ENCODE measurements at places on chromosomes 12 and 14. TPM values are rescaled to one million over a fixed set of nuclear protein-coding genes. Genes with fewer than 3 reads are reported as not detected.

Gene PLA2G1B
- total RNA-seq, result not detected

GRCh38 chr14:102486513-102487203, 22.9 kb downstream of the ANKRD9 start:
- DNase-seq, result no peak

GRCh38 chr14:85391892-85392291, 138.1 kb upstream of the FLRT2 start:
- no peak for DNase-seq

DNA sequence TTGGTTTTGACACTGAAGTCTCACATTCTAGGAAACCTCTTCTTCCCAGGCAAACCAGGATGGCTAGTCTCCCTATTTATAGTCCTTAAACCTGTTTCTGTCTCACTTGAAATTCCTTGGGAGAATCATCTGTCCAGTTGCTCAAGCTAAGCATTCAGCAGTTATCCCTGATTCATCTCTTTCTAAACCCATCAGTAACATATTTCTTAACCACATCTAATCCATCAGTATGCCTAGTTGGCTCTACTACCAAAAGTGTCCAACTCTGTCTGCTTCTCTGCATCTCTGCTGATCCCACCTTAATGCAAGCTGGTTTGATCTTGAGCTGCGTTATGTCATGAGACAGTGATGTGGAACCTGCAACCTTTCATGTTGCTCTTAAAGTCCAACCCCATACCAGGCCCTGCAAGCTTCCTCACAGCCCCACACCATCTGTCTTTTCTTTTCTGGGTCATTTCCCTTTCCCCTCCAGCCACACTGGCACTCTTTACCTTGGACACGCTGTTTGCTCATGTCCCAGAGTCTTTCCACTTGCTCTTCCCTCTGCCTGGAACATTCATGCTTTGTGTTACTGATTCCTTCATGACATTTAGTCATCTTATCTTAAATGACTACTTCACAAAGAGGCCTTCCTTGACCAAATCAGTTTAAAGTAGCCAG, 380.8 kb upstream of the RGS6 start:
- DNase-seq, result no peak

GRCh38 chr12:106519607-106520021, 63.2 kb upstream of the RFX4 start:
- DNase-seq, result no peak

DNA sequence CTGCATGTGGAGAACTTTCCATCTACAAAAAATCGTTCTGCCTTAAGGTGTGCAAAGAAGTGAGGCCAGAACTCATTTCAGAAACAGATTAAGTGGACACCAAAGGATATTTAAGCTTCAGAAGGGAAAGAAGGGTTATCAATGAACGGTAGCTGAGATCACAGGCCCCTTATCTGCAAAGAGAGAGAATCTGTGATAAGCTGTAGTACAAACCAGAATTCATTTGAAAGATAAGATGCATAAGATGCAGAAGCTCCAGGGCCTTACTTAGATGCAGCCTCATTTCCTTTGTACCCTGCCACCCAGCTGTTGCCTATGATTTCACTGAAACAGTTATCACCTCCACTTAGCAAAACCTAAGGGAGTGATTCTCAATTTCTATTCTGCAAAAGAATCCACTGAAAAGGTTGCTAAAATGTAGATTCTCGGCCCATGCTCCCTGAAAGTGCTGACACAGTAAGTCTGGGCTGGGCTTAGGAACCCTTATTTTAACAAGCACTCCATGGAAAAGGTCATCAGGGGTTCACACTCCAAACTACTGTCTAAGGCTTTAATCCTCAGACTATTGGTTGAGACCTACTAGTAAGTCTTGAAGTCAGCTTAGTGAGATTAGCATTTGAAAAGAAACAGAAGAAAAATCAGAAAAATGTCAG, 64.8 kb downstream of the HELB start:
- DNase-seq, result no peak

Gene HCAR2
- not detected for total RNA-seq

DNA sequence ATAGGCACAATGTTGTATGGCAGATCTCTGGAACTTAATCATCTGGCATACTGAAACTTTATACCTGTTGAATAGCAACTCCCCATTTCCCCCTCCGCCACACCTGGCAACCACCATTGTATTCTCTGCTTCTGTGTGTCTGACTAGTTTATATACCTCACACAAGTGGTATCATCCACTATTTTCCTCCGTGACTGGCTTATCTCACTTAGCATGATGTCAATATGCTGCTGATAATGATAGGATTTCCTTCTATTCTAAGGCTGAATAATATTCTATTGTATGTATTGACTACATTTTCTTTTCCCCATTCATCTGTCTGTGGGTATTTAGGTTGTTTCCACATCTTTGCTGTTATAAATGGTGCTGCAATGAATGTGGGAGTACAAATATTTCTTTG, 21.5 kb downstream of the BRMS1L start:
- no peak for DNase-seq

Gene KCNA1
- total RNA-seq, result 0.37 TPM

Gene TMEM117
- 7.3 TPM for total RNA-seq

DNA sequence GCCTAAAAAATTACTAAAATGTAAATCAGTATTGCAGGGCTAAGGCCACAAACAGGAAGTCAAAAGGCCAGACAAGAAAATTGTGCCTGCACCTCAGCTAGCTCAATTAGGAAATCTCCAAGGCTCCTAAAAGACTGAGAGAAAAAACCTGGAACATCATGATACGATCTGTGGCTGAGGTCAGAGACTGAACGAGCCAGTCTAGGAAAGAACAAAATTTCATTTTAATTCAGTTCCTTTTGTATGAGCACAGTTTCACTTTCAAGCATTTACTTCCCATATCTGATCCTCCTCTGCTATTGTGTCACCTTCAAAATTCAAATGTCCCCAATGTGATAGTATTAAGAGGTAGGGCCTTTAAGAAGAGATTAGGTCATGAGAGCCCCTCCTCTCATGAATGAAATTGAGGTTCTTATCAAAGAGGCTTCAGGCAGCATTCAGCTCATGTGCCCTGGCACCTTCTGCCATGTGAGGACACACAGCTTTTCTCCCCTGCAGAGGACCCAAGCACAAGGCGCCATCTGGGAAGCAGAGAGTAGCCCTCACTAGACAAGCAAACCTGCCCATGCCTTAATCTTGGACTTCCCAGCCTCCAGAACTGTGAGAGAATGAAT, 14.8 kb downstream of the PRKAB1 start:
- no peak for DNase-seq

DNA sequence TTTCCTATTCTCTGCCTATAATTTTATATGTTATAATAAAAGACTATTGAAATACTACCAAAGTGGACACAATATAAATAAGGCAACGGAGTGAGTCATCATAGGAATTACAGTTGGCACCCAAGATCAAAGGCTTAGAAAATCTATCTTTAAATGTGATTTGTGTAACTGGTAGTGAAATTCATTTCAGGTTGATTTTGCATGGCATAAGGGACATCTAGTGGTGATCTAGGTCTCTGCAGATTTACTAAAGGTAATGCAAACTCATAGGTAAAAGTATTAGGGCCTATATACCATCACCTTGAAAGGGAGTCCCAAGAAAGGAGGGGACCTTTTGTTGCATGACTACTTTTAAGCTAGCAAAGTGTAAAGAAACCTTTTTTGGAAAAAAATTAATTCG, 527.2 kb downstream of the NRXN3 start:
- DNase-seq, result no peak

Gene TMEM132C
- total RNA-seq, result 10.6 TPM

Gene LUM
- total RNA-seq, result 33.9 TPM

DNA sequence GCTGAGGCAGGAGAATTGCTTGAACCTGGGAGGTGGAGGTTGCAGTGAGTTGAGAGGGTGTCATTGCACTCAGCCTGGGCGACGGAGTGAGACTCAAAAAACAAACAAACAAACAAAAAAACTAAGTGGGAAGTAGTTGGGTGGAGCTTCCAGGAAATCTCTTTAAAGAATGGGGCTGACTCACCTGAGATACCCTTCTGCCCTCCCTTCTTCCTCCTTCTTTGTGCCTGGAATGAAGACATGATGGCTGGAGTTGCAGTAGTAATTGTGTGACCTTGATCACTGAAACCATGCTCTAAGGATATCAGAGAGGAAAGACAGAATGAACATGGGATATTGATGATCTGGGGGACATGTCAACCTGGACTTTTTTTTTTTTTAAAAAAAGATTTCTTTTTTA, 87.6 kb upstream of the MED13L start:
- no peak for DNase-seq

Gene PIWIL1
- total RNA-seq, result not detected

- DNase-seq, result no peak
Measured at GRCh38 chr14:71758229-71758951, 173.8 kb upstream of the RGS6 start.

DNA sequence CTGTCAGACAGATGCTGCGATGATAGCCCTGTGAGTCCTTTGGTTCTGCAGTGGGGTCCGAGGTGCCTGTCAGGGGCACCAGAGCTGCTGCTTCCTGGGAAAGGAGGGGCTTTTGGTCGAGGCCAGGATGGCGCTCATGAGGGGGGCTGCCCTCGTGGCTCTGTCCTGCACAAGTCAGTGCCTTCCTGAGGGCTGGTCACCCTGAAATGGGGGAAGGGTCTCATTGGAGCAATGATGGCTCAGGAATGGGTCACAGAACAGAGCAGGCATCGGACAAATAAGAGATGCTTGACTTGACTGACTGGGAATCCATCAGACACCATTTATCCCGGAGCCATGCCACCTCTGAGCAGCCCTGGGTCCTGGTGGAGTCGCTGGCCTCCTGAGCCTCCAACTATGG, 121.9 kb downstream of the ADGRD1 start:
- no peak for DNase-seq

DNA sequence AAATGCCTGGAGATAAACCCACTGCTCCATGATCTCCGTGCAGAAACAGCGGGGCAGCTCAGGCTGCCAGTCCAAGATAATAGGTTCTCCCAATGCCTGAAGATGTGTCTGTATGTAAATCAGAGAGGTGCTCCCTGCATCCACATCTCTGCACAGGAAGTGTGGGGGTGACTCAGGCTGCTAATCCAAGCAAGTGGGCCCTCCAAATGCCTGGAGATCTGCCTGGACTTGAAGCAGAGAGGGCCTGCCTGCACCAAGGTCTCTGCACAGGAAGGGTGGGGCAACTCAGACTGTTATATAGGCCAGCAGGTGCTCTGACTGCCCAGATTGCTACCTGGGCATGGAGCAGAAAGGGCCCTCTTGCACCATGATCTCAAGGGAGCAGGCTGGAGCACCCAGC, 504.7 kb downstream of the LRFN5 start:
- DNase-seq, result no peak

- DNase-seq, result peak; percentile 59
Measured at GRCh38 chr14:103078420-103078749, 5.6 kb upstream of the LBHD2 start.

GRCh38 chr14:58813745-58814144, 176.0 kb downstream of the DACT1 start:
- DNase-seq, result no peak

- no peak for DNase-seq
Measured at GRCh38 chr12:88952562-88952942, 372.3 kb upstream of the KITLG start.

Data from neural crest cell (in vitro differentiated cells).